ENCODE measurements at places on chromosomes 5 and 9. TPM values are rescaled to one million over a fixed set of nuclear protein-coding genes. Genes with fewer than 3 reads are reported as not detected.

Gene PTGES
- total RNA-seq = 7.5 TPM

Gene ADRA1B
- 1.2 TPM for total RNA-seq

Gene IQGAP2
- total RNA-seq = 9.1 TPM

- no peak for DNase-seq
These were observed 15.3 kb downstream of the HNRNPH1 start for GRCh38 chr5:179608131-179608581.

GRCh38 chr5:179487145-179487544, 63.2 kb upstream of the RUFY1 start:
- no peak for DNase-seq

All from uterus (tissue), 4 donors.